Stomach (tissue), 19 donors: ENCODE measurements at places on chromosomes 2 and 18. TPM values are rescaled to one million over a fixed set of nuclear protein-coding genes. Genes with fewer than 3 reads are reported as not detected.

- H3K27ac ChIP-seq = no peak overlapping the region
- H3K4me3 ChIP-seq = no peak overlapping the region
- no peaks in the 10 kb centered on the region for H3K4me1 ChIP-seq
- no peaks in the 10 kb centered on the region for H3K36me3 ChIP-seq
- no peak for DNase-seq
- no peaks in the 10 kb centered on the region for H3K27me3 ChIP-seq
Observed at GRCh38 chr2:181738563-181738962, 58.2 kb upstream of the NEUROD1 start.

GRCh38 chr2:216559625-216560156 lies 61.0 kb downstream of the RPL37A start:
- no peaks in the 10 kb centered on the region for H3K36me3 ChIP-seq
- H3K27ac ChIP-seq = no peak overlapping the region
- H3K4me1 ChIP-seq = no peaks in the 10 kb centered on the region
- no peak for DNase-seq
- H3K27me3 ChIP-seq = no peaks in the 10 kb centered on the region
- H3K4me3 ChIP-seq = no peak overlapping the region

DNA sequence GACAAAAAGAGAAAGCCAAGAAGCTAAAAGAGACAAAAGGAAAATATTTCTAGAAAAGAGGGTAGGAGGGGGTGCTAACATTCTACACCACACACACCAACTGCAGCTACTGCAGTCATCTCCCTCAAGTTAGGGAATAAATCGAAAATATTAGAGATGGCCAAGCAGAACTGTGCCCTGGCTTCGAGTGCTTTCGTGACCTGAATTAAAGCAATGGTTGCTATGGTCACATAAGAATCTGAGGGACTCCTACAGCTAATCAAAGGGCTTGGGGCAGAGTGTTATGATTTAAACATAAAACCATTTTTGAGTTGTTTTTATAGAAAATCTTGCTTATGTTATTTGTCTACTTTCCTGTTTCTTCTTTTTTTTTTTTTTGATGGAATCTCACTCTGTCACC lies 159.6 kb upstream of the HNRNPA3 start:
- H3K27me3 ChIP-seq = no peaks in the 10 kb centered on the region
- no peak for DNase-seq
- H3K27ac ChIP-seq = no peak overlapping the region
- H3K36me3 ChIP-seq = no peaks in the 10 kb centered on the region
- no peak overlapping the region for H3K4me3 ChIP-seq

GRCh38 chr2:190997526-190998113 lies 16.4 kb downstream of the STAT1 start:
- no peak overlapping the region for H3K4me3 ChIP-seq
- no peaks in the 10 kb centered on the region for H3K4me1 ChIP-seq

DNA sequence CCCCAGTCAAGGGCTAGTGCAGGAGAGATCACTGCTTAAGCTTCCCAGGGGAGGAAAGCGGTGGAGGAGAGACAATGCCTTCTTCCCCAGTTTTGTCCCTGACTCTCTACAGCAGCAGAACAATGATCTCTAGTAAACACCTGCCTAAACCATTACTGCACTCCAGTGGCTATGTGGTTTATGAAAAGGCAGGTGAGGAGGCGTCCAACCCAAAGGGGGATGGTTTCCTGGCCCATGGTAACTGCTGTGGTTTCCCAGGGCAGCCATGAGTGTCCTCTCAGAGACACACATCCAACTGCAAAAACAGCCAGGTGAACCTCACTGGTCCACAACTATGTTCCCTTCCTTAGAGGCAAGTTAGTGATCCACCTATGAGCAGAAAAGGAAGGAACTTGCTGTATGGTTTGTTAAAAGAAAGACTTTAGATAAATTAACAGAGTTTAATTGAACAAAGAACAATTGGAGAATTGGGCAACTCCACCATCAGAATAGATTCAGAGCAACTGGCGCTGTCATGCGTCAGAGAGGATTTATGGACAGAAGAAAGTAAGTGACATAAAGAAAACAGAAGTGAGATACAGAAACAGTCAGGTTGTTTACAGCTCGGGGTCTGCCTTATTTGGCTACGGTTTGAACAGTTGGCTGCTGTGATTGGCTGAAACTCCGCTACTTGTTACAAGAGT lies 4.8 kb upstream of the TTC39C start:
- H3K4me1 ChIP-seq = peaks cover 8% of the 10 kb centered on the region
- no peaks in the 10 kb centered on the region for H3K36me3 ChIP-seq
- H3K4me3 ChIP-seq = no peak overlapping the region

DNA sequence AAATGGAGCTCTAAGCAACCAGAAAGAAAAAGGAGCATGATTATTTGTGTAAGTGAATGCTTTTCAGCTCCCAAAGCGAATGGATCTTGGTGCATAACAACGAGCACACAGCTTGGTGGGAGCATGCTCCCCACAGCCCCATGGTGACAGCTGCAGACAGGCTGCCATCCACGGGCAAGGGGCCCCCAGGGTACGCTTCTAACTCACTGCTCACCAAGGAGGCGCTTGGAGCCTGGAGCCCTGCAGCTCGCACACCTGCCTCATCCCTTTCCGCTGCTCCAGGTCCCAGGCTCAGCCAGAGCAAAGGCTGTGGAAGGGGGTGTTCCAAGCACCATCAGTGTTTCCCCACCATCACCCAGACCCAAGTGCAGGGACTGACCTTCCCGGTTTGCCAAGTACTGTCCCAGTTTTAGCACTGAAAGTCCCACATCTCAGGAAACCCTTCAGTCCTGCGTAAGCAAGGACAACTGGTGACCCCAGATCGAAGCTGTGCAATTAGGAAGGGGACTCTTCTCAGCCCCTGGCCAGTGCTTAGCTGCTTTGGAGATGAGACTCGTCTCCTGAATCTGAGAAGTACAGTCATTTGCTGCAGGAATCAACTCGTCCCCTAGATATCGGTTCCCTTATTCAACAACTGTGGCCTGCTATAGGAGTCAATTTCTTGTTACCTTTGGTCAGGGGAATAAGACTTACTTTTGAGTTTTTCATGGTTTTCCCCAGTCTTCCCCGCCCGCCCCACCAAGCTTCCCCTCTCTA lies 50.0 kb upstream of the ATG16L1 start:
- H3K4me1 ChIP-seq = no peaks in the 10 kb centered on the region
- DNase-seq = no peak
- no peaks in the 10 kb centered on the region for H3K27me3 ChIP-seq

GRCh38 chr2:27214941-27215340 lies 2.2 kb upstream of the CAD start:
- H3K27ac ChIP-seq = no peak overlapping the region
- H3K4me3 ChIP-seq = no peak overlapping the region
- H3K4me1 ChIP-seq = peaks cover 10% of the 10 kb centered on the region

GRCh38 chr2:165791421-165792103 lies 2.5 kb downstream of the GALNT3 start:
- peaks cover 33% of the 10 kb centered on the region for H3K4me1 ChIP-seq
- peak; percentile 5 for DNase-seq
- H3K27me3 ChIP-seq = peaks cover 21% of the 10 kb centered on the region

DNA sequence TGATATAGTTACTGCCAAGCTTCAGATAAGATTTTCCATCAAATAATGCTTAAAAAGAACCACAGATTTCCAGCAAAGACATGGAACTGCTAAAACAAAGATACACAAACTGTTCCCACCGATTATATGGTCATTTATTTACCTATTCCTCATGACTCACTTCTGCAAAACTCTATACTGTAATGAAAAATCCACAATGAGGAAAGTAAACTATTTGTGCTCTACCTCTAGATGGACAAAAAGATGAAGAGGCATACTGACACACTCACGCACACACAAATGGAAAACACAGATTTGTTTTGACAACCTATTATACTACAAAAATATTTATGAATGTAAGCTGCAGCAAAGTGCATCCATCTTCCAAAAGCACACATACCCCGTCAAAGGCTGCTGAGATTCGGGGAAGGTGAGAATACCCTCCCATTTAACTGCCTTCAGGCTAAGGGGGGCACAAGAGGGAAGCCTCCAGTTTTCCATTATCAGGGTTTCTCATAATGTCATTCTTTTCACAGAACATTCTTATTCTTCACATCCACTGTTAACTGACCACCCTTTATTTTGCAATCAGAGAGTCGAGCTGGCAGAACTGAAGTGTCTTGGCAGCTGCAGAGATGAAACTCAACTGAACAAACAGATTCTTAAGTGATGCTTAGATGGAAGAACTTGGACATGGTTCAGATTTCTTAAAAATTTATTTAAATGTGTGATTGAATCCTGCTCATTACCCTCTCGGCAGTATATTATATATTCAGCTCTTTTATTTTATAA lies 115.9 kb upstream of the TANK start:
- DNase-seq = no peak
- H3K4me1 ChIP-seq = peaks cover 21% of the 10 kb centered on the region
- H3K27me3 ChIP-seq = no peaks in the 10 kb centered on the region
- no peaks in the 10 kb centered on the region for H3K36me3 ChIP-seq
- peak overlapping the region; percentile 38 for H3K27ac ChIP-seq

GRCh38 chr2:155273323-155273722 lies 574.8 kb downstream of the KCNJ3 start:
- H3K4me3 ChIP-seq = no peak overlapping the region
- DNase-seq = no peak
- H3K27me3 ChIP-seq = no peaks in the 10 kb centered on the region
- H3K36me3 ChIP-seq = no peaks in the 10 kb centered on the region
- no peak overlapping the region for H3K27ac ChIP-seq
- H3K4me1 ChIP-seq = no peaks in the 10 kb centered on the region

DNA sequence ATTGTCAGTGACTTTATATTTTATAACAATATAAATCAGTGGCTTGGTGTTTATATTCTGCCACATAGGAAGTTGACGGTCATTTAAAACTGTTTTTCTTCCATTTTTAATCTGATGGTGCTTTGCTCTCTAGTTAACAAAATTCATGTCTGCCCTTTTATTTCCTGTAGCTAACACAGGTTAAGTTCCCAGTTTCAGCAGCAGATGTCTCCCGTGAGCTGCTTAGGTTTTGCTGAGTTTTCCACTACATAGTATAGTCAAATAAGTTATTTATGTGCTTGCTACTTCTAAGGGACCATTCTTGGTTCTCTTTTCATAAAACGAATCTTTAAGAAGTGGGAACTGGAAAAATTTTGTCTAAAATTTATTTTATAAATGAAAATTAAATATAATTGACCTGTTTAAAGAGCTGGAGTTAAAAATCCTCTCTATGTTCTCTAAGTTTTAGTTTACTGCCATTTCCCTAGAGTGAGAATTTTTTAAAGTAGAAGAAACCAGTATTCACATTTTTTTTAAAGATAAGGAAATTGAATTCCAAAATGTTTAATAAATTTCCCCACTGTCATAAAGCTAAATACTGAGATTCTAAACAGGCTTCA lies 20.6 kb downstream of the HTR2B start:
- peak overlapping the region; percentile 58 for H3K27ac ChIP-seq
- peaks cover 33% of the 10 kb centered on the region for H3K36me3 ChIP-seq
- DNase-seq = peak; percentile 87
- H3K4me3 ChIP-seq = no peak overlapping the region
- H3K27me3 ChIP-seq = no peaks in the 10 kb centered on the region

DNA sequence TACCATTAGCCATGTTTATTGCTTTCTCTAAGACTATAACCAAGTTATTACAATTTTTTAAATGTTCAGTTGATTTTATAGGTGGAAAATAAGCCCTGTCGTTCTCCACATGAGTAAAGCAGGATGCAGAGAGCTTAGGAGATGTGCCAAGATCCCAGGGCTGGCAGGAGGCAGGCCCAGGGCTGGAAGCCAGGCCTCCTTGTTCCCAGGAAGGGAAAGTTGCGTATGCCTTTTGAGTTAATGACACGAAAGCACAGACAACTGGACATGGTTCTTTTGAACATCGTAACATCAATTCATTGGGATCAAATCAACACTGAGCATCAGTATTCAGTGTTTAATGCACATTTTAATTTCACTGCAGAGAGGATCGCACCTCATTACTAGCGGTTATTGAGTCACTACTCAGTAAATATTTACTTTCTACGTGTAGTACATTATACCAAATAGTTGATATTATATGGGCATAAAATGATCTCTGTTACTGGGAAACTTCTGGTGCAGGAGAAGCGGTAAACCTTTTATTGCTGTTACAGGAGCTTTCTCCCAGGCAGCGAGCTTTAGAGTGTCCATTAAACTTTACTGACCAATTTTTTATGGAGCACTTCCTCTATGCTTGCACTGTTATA lies 60.0 kb downstream of the RNF144A start:
- no peaks in the 10 kb centered on the region for H3K27me3 ChIP-seq
- peak overlapping the region; percentile 27 for H3K27ac ChIP-seq
- no peaks in the 10 kb centered on the region for H3K4me1 ChIP-seq
- H3K36me3 ChIP-seq = no peaks in the 10 kb centered on the region

- H3K27me3 ChIP-seq = peaks cover 34% of the 10 kb centered on the region
- H3K36me3 ChIP-seq = no peaks in the 10 kb centered on the region
- H3K4me3 ChIP-seq = peak overlapping the region; percentile 49
- no peak overlapping the region for H3K27ac ChIP-seq
- peak; percentile 38 for DNase-seq
- peaks cover 27% of the 10 kb centered on the region for H3K4me1 ChIP-seq
Observed at GRCh38 chr18:21242780-21243401, 859 bp downstream of the GREB1L start.

DNA sequence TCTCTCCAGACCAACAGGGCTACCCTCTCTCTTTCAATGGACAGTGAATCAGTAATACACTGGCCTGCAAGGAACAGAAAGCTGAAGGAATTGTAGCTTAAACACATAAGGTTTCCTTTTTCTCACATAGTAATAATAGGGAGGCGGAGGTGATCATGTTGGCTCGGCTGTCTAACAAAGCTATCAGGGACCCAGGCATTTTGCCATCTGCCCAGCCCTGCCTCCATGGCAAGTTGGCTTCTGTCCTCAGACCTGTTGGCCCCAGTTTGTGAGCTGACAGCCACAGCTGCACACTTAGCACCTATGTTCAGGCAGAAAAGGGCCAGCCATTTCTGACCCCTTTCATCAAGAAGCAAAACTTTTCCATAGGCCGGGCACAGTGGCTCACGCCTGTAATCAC lies 2.0 kb upstream of the CHRNG start:
- no peak overlapping the region for H3K4me3 ChIP-seq
- no peaks in the 10 kb centered on the region for H3K36me3 ChIP-seq
- peak; percentile 90 for DNase-seq

DNA sequence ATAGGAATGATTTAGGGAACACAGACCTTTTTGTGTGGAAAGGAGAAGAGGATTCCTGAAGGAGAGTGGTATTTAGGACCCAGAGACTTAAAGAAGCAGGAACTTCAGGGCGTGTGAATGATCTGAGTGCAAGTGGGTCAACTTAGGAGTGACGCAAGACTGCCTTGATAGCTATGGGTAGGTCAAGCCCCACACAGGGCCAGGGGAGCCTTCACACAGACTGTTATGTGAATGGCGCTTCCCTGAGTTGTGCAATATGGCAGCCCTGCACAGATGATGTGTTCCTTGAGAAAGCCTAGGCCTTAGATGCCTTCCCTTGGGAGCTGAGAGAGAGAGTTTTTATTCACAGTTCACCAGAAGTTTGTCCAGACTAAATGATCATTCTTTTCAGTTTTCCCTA lies 47.1 kb upstream of the IGFBP5 start:
- no peaks in the 10 kb centered on the region for H3K27me3 ChIP-seq
- no peak for DNase-seq
- H3K36me3 ChIP-seq = no peaks in the 10 kb centered on the region

FOSL2 gene
- 227 TPM for total RNA-seq

C2orf66 gene
- total RNA-seq = not detected

PKDCC gene
- 66.8 TPM for total RNA-seq

AMER3 gene
- total RNA-seq = not detected

RBM43 gene
- total RNA-seq = 1.8 TPM

ARHGAP28 gene
- total RNA-seq = 15.2 TPM

RIT2 gene
- total RNA-seq = not detected

C2orf78 gene
- total RNA-seq = not detected

ATP6V1B1 gene
- total RNA-seq = not detected
